SK-N-SH treated with all-trans-retinoic acid at 6 μM for 48 hours (cell line): ENCODE measurements at places on chromosomes 2 and 18.

GRCh38 chr2:177419274-177419673, 26.7 kb downstream of the AGPS start:
- ATAC-seq: no peak

- no peak for ATAC-seq
Measured at GRCh38 chr2:135832891-135833290, 4.1 kb downstream of the LCT start.

GRCh38 chr18:58391231-58391825, 237.6 kb downstream of the ALPK2 start:
- peak; percentile 47; the same call in 1 of the 3 replicates for ATAC-seq

GRCh38 chr2:147792966-147793617, 51.7 kb upstream of the ACVR2A start:
- no peak; the same call in 2 of the 3 replicates for ATAC-seq

DNA sequence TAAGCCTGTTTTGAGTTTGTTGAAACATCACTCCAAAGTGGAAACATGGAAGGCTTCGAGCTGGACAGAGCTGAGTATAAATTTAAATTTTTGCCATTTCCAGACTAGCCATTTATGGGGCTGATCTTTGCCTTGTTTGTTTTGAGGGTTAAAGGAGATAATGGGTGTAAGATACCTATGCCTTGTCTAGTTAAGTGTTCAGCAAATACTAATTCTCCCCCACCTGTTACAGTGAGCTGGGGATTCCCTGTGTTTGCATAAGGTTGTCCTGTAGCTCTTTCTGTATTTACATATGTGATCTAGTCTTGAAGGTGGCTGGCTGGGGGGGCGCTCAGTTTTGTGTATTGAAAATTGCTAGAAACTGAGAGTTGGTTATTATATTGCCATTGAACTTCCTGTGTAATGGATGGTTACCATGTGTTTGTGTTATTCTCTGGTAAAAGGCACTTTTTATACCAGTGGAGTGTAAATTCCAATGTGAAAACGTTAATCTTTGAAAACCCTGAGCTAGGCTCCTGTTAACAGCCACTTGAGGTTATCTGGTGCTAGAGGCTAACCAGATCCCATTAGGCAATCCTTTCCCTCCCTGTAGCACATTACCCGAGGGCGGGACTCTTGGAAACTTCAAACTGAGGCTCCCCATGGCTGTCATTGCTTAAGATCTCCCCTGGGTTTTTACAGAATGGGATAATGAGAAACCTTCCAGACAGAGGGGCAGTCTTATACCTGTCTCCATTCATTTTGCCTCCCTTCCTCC, 26.7 kb downstream of the TANC1 start:
- ATAC-seq: peak; percentile 6; the same call in 1 of the 3 replicates

- ATAC-seq: no peak
Measured at GRCh38 chr2:57701391-57701791, 345.2 kb upstream of the VRK2 start.

- no peak for ATAC-seq
Measured at GRCh38 chr2:238997684-238998083, 149.8 kb downstream of the TWIST2 start.
